ENCODE measurements at places on chromosomes 12 and 14.

- no peak for DNase-seq
Observed at GRCh38 chr12:130806574-130806973, 32.5 kb downstream of the STX2 start.

GRCh38 chr14:105093038-105093430, 27.8 kb upstream of the GPR132 start:
- peak; percentile 72 for DNase-seq

DNA sequence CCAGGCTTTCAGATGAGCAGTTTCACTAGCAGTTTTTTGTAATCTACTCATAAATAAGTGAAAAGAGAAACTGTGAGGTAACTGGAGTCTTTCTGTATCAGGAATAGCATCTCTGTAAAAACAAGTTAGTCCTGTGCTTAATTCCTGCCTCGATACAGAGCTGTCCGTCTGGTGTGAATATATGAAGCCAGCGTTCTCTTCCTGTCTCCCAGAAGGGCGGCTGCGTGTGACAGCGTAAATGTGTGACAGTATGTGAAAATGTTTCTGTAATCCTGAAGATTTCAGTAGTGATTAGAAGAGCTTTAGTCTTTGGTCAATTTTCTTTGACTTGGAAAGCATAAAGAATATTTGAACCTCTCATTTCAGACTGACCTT, 150.3 kb downstream of the FBXL14 start:
- no peak for DNase-seq

DNA sequence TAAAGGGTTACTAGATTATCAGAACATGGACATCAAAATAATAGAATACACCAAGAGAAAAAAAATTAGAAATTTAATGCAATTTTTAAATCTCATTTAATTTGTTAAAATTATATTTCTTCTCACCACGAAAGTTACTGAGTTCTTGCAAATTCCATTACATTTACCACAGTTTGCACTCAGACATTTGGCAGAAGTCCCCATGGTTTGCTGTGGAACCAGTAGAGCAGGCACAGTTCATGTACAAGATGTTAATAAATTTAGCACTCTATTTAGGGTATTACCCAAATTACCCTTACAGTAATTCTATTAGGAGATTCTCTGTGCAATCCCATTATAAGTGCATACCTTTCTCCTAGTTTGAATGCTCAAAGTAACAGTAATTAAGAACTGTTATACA, 9.7 kb downstream of the SCN8A start:
- DNase-seq = no peak

- DNase-seq = no peak
Observed at GRCh38 chr12:53722450-53723041, 4.7 kb downstream of the CALCOCO1 start.

DNA sequence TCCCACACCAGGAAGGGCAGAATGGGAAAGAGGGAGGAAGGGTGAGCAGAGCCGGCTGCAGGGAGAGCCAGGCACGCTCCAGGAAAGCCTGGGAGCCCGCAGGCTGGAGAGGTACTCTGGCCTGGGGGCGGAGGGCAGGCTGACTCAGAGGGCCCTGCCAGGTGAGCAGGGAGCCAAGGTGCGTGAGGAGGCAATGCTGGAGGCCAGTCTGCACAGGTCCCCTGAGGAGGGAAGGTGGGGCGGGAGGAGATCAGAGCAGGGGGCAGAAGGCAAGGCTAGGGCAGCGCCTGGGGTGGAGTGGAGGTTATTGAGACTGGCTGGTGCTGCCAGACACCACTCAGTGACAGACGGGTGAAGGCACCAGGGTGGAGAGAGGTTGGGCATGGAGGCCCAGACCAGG, 385.0 kb downstream of the BCL11B start:
- DNase-seq = no peak

Measured in fibroblast of skin of right biceps (primary cell).